Hepatocyte (in vitro differentiated cells): ENCODE measurements at places on chromosomes 1 and 21.

DNA sequence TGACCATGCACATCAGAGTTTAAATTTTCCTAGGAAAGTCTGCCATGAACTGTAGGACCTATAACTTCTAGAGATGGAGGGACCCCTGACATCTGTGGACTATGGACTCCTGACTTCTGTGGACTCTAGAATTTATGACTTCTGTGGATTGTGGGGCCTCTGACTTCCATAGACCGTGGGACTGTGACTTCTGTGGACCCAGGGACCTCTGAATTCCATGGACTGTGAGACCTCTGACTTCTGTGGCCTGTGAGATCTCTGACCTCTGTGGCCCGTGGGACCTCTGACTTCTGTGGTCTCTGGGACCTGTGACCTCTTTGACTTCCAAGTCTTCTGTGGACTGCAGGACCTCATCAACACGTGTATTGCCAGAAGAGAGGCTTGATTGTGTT lies 36.7 kb downstream of the PEX14 start:
- no peak for DNase-seq

DNA sequence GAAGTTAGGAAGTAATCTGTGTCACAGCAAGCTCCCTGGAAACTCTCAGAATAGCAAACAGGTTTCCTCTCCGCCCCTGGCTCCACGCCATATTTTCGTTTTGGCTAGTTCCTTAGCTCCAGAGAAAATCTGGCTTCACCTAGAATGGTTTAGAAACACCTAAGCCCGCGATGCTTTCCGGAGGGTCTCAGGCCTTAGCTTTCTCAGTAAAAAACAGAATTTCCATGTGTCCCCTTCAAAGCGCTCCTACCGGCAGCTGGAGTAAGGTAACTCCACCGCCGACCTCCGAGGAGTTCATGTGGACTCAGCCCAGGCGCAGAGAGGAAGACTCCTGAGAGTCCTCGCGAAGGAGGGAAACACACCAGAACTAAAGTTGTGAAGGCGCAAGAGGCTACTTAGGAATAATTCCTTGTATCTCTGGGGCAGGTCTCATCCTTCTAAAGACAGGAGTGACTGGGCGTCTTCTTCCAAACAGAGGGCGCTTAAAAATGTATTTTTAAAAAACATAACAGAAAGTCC lies 406 bp downstream of the KIAA0040 start:
- DNase-seq: peak; percentile 70

DNA sequence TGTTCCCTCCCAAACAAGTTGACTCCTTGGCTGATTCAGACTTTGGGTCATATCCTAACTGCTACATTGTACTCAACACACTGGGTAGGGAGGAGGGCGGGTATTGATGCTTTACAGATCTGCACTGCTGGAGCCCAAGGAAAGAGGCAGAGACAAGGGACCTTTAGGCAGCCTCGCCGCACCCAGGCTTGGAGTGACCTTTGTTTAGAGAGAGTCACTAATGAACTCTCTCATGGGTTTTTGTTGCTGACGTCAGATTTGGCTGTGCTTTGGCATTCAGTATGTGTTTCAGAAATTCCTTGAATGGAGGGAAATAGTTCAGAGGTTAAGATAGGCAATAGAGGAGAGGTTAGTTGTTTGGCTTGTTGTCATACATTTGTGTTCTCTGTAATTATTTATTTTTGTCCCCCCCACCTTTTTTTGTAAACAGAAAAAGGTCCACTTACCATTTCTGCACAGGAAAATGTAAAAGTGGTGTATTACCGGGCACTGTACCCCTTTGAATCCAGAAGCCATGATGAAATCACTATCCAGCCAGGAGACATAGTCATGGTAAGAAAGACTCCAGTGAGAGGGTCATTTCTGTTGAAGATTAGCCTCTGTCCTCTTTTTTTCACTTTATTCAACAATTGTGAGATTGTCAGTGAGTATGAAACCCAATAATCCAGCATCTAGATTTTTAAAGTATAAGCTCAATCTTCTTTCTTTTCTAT lies 116.1 kb downstream of the ATP5PO start:
- no peak for DNase-seq

- no peak for DNase-seq
These were observed 702.2 kb upstream of the ADGRL4 start for GRCh38 chr1:79708646-79709265.

DNA sequence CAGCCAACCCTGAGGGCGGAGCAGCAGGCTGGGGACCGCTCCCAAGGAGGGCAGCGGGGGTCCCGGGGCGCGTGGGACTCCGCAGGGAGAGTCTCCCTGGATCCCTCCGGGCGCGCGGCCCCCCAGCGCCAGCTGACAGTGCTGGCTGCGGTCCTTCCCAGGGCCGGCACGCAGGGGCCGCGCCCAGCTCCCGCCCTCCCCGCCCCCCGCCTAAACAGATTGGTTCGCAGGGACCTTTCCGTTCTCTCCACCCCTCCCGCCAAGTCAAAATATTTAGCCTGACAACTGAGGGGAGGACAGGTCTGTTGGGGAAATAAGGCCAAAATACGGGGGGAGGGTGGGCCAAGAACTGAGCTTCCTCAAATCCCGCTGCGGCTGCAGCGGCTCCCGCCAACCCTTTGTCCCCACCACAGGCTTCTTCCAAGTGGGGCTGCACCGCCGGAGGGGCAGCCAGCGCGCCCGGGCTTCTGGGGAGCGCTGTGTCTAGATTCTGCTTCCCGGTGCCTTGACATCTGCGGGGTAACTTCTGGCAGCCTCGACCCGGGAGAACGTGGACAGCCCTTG lies at the start of gene INSRR:
TSS of gene INSRR (minus strand) at position 159 of the 564 bp plus-strand sequence. CDS start 496 bp downstream, outside the sequence.
- no peak for DNase-seq

DNA sequence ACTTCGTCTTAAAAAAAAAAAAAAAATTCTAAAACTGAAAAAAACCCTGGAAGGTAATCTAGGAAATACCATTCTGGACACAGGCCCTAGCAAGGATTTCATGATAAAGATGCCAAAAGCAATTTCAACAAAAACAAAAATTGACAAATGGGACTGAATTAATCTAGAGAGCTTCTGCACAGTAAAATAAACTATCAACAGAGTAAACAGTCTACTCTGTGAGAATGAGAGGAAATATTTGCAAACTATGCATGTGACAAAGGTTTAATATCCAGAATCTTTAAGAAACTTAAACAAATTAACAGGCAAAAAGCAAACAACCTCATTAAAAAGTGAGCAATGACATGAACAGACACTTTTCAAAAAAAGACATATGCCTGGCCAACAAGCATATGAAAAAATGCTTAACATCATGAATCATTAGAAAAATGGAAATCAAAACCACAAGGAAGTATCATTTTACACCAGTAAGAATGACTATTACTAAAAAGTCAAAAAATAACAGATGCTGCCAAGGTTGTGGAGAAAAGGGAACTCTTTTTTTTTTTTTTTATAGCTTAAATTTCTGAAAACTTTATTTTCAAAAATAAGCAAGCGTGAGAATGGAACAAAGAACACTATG lies 29.4 kb upstream of the RNPC3 start:
- DNase-seq: no peak

- DNase-seq: no peak
These were observed 146.6 kb downstream of the TLR5 start for GRCh38 chr1:222996310-222996975.
